Right renal cortex interstitium (tissue), 3 donors: ENCODE measurements at places on chromosomes 2 and 18.

- no peak for DNase-seq
These were observed 637.2 kb downstream of the DCDC2C start for GRCh38 chr2:4340536-4340935.

- DNase-seq = no peak
These were observed 2.2 kb downstream of the ST3GAL5 start for GRCh38 chr2:85886590-85886989.

GRCh38 chr2:75573145-75573878 is 12.6 kb upstream of the EVA1A start:
- DNase-seq = no peak

- no peak for DNase-seq
These were observed 8.0 kb downstream of the AGXT start for GRCh38 chr2:240876475-240877251.

DNA sequence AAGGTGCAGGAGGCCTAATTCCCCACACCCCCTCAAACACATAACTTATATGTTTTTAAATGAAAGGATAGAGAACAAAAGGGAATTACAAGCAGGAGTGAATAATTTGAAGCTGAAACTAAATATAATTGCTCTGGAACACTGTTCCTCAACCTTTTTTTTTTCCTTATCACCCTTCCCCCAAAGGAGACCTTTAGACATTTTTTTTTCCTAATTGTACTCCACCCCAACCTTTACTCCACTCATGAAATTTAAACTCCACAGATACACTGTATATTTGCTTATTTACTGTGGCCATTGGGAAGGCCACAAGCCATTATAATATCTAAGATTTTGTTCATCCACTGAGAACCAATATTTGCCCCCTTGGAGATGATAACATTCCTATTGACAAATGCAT is 45.4 kb upstream of the PELI1 start:
- no peak for DNase-seq

GRCh38 chr2:150147889-150148683 is 339.4 kb downstream of the RND3 start:
- no peak for DNase-seq

DNA sequence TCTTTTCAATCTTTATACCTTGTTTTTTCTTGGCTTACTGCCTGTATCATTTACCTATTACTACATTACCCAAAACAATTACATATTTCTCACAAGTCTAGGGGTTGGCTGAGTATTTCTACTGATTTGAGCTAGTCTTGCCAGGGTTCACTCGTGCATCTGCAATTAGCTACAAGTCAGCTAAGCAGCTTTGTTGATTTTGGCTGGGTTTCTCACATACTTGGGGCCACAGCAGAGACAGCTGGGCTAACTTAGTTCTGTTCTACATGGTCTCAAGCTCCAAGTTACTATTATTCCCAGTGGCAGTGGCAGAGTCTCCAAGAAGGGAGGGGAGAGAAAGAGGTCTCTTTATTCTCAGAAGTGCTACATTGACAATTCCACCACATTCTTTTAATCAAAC is 54.7 kb upstream of the SP5 start:
- DNase-seq = no peak

DNA sequence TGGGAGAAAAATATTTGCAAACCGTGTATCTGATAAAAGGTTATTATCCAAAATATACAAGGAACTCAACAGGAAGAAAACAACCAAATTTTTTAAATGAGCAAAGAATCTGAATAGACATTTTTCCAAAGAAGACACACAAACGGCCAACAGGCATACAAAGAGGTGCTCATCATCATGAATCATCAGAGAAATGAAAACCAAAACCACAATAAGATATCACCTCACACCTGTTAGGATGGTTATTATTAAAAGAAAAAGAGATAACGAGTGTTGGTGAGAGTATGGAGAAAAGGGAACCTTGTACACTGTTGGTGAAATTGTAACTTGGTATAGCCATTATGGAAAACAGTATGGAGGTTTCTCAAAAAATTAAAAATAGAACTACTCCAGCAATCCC is 463.3 kb downstream of the IRS1 start:
- DNase-seq = no peak

DNA sequence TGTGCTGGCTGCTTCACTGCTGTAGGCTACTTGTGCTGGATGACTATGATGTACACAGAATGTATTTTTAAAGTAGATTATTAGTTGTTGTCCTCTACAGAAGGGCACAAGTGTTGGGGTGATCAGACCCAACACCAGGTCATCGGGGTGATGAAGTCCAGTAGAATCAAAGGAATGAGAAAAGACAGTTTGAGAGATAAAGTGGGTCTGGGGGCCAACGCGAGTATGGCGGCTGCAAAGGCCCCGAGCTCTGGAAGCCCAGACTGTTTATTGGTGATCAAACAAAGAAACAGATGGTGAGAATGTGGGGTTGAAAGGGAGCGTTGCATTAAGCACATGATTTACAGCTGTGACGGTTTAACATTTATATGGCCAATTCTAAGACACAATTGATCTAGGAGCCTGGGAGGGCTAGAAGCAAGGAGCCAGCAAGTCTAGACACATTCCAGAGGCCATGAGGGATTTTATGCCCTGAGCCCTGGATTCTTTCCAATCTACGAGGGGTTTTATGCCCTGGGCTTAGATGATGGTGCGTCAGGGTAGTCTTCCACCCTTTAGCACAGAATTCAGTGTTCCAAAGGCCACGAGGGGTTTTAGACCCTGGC is 153.5 kb downstream of the AGPS start:
- DNase-seq = no peak

- no peak for DNase-seq
These were observed 55.7 kb downstream of the COA5 start for GRCh38 chr2:98552499-98553179.

GRCh38 chr18:38900445-38900844 is 1334.8 kb upstream of the CELF4 start:
- DNase-seq = no peak

- no peak for DNase-seq
These were observed 572 bp upstream of the ZNF516 start for GRCh38 chr18:76495435-76496193.

DNA sequence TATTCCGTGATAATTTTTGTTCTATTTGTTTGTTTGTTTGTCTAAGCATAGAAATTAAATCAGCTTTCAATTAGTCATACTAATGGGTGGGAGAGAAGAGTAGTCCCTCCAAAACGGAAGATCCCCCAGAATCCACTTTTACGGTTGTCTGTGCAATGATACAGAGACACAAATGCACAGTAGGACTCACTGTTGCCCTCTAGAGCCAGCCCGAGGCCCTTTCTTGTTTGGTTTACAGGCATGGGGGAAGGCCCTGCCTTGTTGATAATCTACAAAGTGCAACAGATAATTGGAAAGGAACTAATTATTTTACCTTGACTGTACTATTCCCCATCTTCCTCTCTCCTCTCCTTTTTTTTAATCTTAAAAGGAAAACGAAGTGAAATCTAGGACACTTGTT is 121.1 kb downstream of the ACOXL start:
- DNase-seq = no peak

DNA sequence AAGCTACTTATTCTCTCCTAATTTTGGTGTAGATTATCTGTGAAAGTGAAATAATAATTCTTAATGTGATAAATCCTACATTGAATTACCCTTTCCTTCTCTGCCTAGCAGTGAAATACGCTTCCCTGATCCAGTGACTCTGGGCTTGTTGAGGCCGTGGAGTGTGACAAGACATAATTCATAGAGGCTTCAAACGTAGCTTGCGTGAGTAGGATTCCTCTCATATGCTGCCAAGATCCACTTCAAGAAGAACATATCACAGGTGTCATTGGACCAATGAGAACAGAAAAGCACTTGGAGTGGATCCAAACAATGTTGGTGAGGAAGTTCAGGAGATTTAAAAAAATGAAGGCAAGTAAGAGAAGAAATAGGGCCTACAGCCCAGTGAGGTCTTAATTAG is 221.3 kb upstream of the TMEFF2 start:
- DNase-seq = no peak

- no peak for DNase-seq
These were observed 7.1 kb downstream of the RFTN2 start for GRCh38 chr2:197668296-197668695.

DNA sequence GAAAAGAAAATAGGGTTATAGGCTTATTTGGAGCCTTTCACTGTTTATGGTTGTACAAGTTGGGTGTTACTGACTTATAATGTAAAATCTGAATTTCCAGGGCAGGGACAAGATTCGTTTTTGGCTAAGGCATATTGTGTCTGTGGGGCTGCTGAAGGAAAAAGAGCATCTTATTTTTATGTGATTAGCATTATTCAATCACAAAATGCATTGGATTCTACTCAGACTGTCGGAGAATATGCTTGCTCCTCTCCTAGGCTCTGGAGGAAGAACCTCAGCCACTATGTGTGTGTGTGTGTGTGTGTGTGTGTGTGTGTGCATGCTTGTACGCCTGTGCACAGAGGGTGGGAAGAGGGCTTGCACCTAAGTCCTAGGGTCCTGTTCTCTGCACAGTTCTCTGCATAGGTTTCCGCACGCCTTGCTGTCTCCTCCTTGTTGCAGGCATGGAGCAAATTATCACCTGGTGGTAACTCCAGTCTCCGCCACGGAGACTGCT is 44.3 kb downstream of the AGAP1 start:
- no peak for DNase-seq

GRCh38 chr2:52964916-52965530 is 802.6 kb upstream of the CHAC2 start:
- no peak for DNase-seq

- DNase-seq = no peak
These were observed 1.7 kb upstream of the CTDSP1 start for GRCh38 chr2:218397820-218398436.

DNA sequence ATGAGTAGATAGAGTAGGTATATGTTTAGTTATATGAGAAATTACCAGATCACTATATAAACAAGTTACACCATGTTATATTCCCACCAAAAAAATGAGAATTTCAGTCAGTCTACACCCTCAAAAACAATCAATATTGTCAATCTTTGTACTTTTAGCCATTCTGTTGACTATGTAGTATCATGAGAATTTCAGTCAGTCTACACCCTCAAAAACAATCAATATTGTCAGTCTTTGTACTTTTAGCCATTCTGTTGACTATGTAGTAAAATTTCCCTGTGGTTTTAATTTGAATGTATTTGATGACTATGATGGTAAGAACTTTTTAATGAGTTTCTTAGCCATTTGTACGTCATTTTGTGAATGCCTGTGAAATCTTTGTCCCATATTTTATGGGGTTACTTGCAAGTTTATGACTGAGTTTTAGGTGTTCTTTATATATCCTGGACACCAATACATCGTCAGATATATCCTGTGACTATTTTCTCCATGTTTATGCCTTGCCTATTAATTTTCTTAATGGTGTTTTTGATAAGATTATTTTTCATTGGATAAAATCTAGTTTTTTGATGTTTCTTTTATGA is 528.4 kb upstream of the SPHKAP start:
- DNase-seq = no peak

DNA sequence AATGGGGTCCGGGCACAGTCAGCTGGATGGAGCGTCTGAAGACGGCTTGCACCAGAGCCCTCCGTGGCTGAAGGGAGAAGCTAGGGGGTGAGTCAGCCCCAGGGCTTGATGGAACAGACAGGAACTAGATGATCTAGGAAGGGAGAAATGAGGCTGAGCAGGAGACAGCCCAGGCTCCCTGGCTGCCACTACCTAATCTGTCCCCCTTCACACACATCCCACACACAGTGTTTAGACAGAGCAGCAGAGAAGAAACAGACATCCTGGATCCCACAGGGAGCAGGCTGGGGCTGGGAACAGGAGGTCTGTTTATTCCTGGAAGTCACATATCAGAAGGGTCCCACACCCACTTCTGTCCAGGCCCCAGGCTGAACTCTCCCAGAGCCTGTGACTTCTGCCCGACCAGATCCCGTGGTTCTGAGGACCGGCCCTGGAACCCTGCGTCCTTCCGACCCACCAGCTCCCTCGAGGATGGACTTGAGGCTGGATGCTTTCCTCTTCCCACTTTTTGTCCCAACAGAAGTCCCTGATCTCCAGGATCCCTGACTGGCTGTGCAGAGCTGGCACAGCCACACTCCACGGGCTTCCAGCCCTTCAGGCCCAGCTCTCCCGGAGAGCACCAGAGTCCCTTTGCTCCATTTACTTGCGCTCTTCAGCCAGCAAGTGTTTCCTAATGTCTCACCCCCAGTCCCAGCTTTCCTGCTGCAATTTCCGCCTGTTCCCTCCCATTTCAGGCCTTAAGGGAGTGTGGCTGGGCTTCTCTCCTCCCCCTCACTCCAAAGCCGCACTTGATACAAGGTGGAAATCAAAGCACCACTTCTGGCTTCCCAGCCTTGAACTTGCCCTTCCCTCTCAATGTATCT is 1.5 kb upstream of the GPBAR1 start:
- no peak for DNase-seq

GRCh38 chr2:178450774-178451525 is at the start of the genes PJVK and PRKRA:
Gene PJVK (plus strand): TSS chr2:178451378. CDS start chr2:178453410, 2,032 bp downstream.
Gene PRKRA (minus strand): TSS chr2:178451175. CDS start chr2:178451030, 145 bp downstream.
- peak; percentile 95 for DNase-seq

- DNase-seq = no peak
These were observed 20.3 kb upstream of the KIDINS220 start for GRCh38 chr2:8857709-8858108.

GRCh38 chr2:23502096-23502495 is 117.1 kb downstream of the KLHL29 start:
- DNase-seq = no peak

DNA sequence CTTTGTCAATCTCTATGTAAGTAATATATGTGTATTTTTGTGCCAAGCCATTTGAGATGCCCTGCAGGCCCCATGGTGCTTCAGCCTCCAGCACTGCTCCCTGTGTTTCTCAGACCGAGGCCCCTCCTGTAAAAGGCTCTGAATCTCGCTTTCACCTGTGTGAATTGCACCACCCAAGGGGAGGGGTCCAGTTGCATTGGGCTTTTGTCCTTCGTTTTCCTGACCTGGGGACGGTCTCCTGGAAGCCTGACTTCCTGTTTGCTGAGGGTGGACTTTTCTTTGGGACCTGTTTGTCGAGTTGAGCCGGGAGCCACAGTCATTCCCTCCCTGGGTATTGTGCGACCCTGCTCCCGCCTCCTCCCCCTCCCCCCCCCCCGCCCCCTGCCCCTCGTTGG is 48.9 kb downstream of the AGAP1 start:
- DNase-seq = no peak

DNA sequence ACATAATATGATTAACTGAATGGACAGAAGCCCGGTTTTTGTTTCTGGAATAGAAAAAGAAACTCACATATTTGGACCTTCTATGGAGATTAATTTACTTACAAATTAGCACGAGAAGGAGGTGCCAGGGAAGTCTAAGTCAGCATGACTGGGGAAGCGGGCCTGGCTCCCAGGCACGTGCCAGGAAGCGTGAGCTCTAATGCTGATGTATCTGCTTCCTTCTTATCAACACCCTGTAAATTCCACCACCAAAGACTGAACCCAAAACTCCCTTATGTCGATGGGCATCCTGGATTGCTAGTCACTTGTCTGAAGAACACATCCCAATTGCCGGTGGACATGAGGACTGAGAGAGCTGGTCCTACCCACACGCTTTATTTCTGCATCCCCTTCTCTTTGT is 134.5 kb downstream of the GALNT14 start:
- DNase-seq = no peak

GRCh38 chr2:120552800-120553481 is 182.7 kb upstream of the GLI2 start:
- no peak for DNase-seq

GRCh38 chr2:1625281-1626001 is 118.9 kb downstream of the PXDN start:
- peak; percentile 43 for DNase-seq

- DNase-seq = no peak
These were observed 168.1 kb upstream of the HS6ST1 start for GRCh38 chr2:128486640-128487375.
